ENCODE measurements at places on chromosomes 13 and 19.

- no peak for DNase-seq
These were observed 111.5 kb downstream of the TEX26 start for GRCh38 chr13:31043957-31044356.

- no peak for DNase-seq
These were observed 112.5 kb downstream of the DACH1 start for GRCh38 chr13:71754407-71754974.

DNA sequence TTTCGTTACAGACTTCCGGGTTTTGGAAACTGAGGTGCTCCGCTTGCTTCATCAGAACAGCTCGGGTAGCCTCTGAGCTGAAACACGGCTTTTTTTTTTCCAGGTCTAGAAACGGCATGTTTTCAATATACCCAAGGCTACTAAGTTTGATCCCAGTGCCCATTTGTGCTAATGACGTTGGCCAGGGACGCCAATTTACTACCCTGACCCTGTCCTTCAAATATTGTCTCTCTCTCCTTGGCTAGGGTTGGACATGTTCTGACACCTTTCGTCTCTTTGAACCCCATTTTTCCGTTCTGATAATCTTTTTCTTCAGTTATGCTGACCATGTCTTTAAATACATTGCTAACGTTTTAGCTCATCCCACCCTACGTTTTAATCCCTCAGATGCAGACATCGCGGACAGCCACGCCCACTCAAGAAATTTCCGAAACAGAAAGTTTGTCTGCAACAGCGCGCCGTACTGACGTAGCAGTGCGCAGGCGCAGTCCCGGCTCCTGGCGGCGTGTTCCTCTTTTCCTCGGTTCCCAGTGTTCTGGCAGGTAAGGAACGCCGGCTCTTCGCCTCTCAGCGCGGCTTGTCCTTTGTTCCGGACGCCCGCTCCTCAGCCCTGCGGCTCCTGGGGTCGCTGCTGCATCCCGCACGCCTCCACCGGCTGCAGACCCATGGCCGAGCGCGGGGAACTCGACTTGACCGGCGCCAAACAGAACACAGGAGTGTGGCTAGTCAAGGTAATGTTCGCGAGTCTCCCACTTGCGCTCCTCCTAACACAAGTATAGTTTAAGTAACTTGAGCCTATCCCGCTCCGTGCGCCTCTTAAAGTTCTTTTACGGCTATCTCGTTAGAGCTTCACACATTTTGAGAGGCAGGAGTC is at the start of gene GTF2F2:
TSS of gene GTF2F2 (plus strand) at position 520 of the 874 bp plus-strand sequence. CDS start at position 666, 146 bp downstream.
- peak; percentile 75 for DNase-seq

DNA sequence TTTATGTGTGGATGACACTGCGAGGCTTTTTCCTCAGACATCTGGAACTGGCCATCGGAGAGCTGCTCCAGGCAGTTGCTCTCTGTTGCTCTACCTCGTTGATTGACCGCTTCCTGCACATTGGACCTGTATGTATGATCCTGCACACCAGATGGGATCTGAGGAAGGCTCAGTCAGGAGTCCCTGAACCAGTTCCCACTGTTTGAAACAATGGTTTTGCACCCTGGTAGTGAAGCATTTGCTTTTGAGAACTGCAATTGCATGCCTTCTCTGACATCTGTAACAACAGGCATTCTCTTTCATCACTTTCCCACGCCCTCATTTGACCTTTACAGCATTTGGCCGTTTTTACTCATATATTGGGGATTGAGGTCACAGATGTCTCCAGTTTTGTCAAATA is 61.1 kb upstream of the NPAS1 start:
- no peak for DNase-seq

- peak; percentile 16 for DNase-seq
These were observed 19.5 kb downstream of the NUFIP1 start for GRCh38 chr13:44969551-44970484.
